ENCODE measurements at places on chromosomes 12 and 14.

- DNase-seq = no peak
Observed at GRCh38 chr14:35808076-35808637, 938 bp downstream of the RALGAPA1 start.

- no peak for DNase-seq
Observed at GRCh38 chr12:66598608-66599007, 80.3 kb downstream of the GRIP1 start.

DNA sequence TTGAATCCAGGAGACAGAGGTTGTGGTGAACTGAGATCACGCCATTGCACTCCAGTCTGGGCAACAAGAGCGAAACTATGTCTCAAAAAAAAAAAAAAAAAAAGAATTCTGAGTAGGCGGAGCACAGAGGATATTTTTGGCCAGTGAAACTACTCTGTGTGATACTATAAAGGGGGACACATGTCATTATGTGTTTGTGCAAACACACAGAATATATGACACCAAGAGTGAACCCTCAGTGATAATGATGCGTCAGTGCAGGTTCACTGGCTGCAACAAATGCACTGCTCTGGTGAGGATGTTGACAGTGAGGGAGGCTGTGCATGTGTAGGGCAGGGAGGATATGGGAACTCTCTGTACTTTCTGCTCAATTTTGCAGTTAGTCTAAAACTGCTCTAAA lies 24.2 kb downstream of the FBXO21 start:
- no peak for DNase-seq

DNA sequence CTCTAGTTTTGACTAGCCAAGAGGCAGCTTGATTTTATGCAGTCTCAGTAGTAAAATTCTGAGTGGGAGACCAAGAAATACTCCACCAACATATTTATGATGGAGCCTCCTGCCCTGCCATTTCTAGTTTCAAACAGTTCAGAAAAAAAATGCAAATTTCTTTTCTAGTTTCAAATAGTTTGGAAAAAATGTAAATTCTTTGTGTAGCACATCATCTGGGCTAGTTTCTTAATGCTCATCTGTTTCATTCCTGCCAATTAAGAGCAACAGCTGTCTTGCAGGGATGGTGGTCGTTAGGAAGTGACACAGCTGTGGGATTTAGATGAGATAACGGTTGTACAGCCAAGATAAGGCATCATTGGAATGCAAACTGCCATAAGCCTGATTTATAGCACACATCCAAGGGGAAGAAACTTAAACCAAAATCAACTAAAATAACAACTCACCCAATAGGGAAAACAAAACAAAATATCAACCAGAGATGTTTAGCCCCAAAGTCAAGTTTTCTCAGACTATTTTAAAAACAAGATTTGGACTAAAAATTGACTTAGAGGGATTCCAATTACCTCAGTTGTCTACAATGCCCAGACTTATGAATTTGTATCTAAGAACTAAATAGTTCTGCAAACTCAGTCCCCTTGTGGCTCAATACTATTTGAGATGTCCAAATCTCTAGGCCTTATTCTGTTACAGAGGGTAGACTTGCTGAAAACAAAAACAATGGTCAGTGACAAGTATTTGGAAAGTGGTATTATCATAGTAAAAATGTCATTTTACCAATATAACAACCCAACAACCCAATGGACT lies 291.3 kb upstream of the ATP2B1 start:
- no peak for DNase-seq

DNA sequence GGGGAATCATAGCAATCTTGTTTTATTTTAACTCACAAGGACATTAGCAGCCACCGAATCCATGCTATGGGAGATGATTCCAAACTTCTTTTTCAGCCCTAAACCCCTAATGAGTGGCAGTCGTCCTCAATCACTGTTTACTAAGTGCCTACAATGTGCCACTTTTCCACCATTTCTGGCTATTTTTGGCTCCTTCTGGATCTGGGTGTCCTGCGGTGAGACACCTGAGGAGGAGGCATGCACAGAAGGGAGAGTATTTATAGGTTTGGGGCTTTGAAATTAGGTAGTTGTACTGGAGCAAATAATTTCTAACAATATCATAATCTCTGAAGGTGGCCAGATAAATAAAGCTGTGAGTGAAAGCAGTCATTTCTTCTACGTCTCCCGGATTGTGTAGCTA lies 1125.6 kb downstream of the BCL11B start:
- DNase-seq = no peak

DNA sequence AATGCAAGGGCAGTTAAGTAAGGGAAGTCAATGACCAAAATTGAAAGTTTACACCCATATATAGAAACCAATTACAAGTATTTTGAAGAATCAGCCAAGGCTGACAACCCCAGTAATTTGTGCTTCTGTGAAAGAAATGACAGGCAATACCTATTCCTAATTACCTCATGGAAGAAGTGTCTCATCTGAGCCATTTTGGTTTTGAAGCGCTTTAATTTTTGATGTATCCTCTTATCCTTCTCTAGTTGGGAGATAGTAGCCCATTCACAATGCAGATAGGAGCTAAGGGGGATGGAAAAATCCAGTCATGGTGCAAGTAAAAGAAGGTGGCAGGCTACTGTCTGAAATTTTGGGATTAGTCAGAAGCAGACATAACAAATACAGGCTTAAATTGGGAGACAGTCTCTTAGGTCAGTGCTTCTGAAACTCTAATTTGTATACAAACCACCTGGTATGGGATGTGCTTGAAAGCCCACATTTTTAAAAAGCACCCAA lies 30.4 kb upstream of the SUPT16H start:
- no peak for DNase-seq

GRCh38 chr14:71661441-71661840 lies 270.8 kb upstream of the RGS6 start:
- DNase-seq = no peak

- no peak for DNase-seq
Observed at GRCh38 chr14:31835049-31835448, 242.1 kb upstream of the ARHGAP5 start.

DNA sequence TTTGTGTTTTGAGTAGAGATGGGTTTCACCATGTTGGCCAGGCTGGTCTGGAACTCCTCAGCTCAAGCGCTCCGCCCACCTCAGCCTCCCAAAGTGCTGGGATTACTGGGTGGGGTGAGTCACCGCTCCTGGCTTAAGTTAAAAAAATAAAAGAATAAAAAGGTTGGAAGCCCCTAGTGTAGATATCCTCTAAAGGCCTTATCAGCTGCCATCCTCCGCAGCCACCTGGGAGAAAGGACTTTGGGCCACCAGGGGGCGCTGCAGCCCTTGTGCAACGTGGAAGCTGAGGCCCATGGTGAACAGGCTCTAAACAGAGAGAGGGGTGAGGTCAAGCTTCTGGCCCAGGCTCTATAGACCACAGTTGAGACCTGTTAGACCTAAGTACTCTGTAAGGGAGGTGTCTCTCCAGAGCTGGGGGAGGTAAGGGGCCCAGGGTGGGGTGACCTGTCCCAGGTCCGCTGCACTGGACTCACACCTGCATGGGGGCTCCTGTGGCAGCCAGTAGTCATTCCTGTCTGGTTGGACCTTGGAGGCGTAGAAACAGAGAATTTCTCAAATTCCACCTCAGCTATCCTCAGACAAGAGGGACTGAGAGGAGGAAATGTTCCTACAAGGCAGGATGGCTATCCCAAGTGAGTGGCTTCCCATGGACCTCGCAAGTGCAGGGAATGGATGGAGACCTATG lies 14.0 kb upstream of the RACGAP1 start:
- peak; percentile 77 for DNase-seq

DNA sequence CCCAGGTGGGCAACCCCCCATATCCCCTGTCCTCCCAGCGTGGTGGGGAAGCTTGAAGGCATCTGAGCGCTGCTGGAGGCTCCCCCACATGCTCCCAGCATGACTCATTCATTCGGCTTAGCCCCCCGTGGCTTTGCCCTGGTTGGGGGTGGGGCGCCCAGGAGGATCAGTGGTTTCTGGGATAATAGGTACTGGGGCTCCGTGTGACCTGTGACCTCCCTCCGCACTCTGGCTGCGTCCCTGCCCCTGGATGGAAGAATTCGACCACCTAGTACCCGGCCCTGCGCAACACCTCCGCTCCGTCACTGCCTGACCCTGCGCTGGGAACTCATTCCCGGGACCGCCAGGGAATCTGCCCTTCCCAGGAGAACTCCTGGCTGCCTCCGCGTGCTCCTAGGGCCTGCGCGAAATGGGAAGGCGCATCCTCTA lies 120.1 kb downstream of the AACS start:
- no peak for DNase-seq

- no peak for DNase-seq
Observed at GRCh38 chr12:119802472-119802871, 74.6 kb downstream of the CIT start.

GRCh38 chr12:128259556-128260070 lies 7.4 kb upstream of the TMEM132C start:
- DNase-seq = no peak

GRCh38 chr12:47947341-47947740 lies 16.1 kb upstream of the TMEM106C start:
- DNase-seq = no peak

GRCh38 chr12:44875954-44876543 lies at the start of gene NELL2:
TSS of gene NELL2 (minus strand) at chr12:44876315. CDS start at chr12:44875869, 446 bp downstream.
- DNase-seq = peak; percentile 55

DNA sequence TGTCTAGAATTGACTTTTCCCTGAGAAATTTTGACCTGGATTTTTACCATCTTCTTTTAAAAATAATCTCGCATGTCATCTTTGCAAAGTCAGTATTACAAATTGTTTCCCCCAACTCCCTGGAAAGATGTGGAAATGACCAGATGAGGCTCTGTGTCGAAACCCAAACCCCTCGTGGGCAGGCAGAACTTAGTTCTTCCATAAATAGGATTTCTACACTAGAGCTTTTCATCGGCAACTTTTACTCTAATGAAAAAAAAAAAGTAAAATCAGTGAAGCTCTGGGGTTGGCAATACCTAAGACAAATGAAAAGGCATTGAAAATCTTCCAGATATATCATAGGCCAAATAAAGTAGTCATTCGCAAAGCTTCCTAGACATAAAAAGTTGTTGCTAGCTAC lies 17.0 kb downstream of the SSPN start:
- no peak for DNase-seq

Measured in GM12891 (cell line).